ENCODE measurements at places on chromosomes 16 and 17.

DNA sequence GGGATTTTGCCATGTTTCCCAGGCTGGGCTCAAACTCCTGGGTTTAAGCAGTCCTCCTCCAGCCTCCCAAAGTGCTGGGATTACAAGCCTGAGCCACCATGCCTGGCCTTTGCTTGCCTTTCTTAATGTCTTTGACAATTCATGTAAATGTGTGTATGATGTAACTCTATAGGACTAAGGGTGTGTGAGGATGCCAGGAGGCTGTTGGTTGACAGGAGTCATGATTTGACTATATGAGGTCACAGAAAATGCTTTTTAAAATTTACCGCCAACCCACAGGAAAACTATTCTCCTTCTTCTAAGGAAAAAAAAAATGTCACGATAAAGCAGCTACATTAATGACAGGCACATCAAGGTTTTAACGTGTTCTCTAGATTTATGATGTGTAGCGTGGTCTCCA, 118.8 kb downstream of the WWOX start:
- no peak for DNase-seq

DNA sequence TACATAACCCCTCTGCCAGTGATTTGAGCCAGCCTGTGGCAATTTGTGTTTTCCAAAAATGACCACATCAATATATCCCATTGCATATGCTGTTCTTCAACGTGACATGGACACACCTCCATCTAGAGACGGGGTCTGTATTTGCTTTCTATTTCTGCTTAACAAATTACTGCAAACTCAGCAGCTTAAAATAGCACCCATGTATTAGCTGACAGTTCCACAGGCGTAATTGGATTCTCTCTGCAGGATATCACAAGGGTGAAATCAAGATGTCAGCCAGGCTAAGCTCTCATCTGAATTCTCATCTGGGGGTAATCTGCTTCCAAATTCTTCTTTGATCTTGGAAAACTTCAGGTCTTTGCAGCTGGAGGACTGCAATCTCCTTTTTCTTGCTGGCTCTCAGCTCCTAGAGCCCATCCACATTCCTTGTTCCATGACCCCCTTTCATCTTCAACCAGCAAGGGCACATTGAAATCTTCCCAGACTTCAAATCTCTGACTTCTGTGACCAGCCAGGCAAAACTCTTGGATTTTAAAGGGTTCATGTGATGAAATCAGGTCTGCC, 8.2 kb downstream of the KRT9 start:
- DNase-seq = no peak

DNA sequence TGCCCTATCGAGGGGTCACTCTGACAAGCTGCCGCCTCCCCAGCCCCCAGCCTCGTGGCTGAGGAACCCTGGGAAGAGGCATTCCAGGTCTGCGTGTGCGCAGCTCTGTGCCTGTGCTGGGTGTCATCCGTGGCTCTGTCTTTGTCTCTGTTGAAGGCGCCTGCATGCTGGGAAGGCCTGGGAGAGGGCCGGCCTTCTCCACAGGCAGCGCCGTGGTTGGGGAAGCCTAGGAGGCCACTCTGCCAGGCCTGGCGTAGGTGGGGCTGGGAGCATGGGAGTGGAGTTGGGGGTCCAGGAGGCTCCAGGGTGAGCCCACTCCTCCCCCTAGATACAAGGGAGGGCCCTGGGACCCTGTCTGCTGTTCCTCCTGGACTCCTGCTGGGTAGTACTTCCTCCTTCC, 3.3 kb downstream of the NHERF2 start:
- no peak for DNase-seq

DNA sequence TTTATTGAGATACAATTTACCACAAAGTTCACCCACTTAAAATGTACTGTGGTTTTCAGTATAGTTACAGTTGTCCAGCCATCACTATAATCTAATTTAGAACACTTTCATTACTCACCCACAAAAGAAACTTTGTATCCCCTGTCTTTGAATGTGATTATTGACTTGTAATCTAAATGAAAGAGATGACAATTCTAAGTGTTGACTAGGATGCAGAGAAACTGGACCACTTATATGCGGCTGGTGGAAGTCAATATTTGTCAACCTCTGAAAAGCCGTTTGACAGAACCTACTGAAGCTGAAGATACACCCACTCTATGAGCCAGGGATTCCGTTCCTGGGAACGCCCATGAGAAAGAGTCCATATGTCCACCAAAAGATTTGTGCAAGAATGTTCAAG, 36.8 kb downstream of the TEKT5 start:
- no peak for DNase-seq

- DNase-seq = no peak
Observed at GRCh38 chr16:85616607-85617321, 3.6 kb downstream of the GSE1 start.

All from NCI-H2081 treated with DMSO at 0.1 percent for 48 hours (cell line).